RWPE1 (cell line): ENCODE measurements at places on chromosomes 3 and 15.

DNA sequence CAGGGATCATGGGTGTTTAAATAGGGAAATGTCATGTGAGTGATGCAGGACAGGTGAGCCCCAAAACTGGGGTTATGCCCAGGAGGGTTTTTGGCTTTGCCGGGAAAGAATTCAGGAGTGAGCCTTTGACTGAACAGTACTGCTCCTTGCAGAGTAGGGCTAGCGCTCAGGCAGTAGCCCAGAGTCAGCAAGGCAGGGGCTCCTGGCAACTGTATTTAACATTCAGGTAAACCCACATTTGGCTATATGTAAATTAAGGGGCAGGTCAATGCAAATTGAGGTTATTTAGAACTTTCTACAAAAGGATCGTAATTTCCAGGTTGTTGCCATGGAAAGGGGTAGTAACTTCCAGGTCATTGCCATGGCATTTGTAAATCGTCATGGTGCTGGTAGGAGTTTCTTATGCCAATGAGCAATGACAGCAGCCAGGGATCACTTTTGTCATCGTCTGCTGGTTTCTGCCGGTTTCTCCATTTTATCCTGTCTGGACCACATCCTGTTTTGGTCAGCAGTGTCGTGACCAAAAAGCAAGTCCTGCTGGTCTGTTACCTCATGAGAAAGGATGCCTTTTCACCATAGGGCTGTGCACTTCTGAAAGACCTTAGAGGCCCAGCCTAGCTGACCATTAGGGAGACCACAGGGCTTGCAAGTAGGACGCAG, 24.3 kb downstream of the MTHFS start:
- DNase-seq, result no peak

- DNase-seq, result no peak
These were observed 512 bp upstream of the TRH start for GRCh38 chr3:129973853-129974563.

- DNase-seq, result peak; percentile 5
These were observed 152.0 kb downstream of the EPHA6 start for GRCh38 chr3:96966181-96966929.

DNA sequence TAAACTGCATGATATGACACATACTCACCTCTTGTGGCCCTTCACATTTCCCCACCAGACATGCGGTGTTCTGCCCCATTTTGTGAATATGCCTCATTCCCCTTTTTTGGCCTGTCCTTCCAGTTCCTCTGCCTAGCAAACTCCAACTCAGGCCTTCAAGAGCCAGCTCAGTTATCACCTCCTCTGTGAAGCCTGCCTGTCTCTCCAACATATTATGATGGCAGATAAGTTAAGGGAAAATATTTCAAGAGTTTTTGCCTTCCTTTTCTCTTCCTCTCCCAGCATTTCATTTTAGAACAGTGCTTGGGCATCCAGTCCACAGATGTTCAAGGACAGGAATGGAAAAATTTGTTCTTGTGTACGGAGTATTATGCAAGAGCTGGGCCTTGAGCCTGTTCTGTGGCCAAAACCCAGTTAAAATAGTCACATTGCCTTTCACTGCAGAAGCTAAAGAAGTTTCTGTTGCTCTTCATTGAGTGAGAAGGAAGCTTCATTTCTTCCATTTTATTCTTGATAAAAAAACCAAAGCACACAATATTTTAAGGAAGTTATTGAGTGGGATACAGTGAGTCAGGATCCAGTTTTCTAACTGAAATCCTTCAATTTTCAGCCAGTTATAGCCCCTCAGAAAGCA, 192.0 kb downstream of the GHSR start:
- no peak for DNase-seq

DNA sequence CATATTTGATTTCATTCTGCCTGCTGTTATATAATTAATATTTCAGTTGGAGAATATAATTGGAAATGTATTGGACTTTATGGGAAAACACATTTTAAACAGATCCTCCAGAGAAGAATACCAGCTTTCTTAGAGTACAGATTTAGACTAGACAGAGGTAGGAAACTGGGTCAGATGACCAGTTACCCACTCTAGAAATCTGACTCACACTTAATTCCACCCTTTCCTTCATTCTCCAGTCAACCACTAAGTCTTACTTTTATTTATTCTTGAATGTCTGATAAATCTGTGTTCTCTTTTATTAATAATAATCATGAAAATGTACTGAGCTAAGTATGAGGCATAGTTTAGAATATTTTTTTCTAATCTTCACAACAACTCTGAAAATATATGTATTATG, 110.7 kb downstream of the LRRC49 start:
- no peak for DNase-seq
